ENCODE measurements at places on chromosomes 1 and 21. TPM values are rescaled to one million over a fixed set of nuclear protein-coding genes. Genes with fewer than 3 reads are reported as not detected.
A peak's percentile ranks its signal among the peaks of the same experiment; 100 is the strongest.

DNA sequence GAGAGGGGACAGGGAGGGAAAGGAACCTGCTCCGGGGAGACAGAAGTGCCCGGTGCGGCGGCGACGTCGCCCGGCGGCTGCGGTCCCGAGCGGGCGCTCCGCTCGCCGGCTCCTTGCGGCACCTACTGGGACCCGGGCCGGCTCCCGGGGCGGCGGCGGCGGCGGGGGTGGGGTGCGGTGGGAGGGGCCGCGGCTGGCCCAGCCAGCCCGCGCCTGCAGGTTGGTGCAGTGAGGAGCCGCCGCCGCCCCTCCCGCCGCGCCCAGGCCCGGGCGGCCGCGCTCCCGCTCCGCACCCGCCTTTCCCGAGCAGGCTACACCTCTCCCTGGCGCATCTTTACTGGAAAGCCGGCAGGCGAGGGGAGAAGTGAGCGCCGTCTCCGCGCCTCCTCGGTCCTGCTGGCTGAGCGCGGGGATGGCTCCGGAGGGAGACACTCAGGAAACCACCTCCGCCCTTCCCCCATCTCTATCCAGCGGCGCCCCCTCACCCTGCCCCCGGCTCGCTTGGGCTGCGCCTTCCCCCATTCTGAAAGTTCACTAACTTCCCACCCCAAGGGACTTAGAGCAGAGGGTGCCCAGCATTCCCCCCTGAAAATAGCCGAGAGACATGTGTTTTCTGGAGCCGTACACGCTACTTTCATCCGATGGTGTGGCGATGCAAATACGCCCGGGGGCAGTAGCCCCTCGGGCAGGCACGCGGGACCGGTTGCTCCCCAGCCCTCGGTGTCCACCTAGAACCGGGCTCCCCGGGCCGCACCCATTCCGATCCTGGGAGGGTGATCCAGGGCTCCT, at the start of gene PLD5:
Gene PLD5 (minus strand): TSS at position 127 of the 789 bp plus-strand sequence.
- DNase-seq, result no peak

GRCh38 chr21:39175154-39175553, 8.1 kb downstream of the PSMG1 start:
- DNase-seq, result peak; percentile 40

DNA sequence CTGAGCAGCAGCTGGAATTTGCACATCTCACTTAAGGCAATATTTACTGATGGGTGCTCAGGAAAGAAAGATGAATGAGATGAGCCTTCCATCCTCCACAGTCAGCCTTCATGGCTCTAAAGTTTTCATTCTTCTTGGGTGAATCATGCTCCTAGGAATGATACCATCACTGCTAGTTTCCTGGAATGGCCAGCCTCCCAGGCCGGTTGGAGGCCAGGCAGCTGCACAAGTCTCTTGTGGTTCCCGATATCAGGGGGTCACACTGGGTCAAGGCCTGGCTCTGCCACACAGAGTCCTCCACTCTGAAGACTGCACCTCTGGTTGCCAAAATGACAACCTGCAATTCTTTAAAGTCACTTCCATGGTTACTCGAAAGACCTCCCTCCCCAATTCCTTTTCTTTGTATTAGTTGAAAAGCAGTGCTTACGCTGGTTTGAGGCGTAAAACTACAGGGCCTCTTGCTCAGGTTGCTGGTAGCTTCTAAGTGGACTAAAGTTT, 46.2 kb upstream of the PALMD start:
- no peak for DNase-seq

DNA sequence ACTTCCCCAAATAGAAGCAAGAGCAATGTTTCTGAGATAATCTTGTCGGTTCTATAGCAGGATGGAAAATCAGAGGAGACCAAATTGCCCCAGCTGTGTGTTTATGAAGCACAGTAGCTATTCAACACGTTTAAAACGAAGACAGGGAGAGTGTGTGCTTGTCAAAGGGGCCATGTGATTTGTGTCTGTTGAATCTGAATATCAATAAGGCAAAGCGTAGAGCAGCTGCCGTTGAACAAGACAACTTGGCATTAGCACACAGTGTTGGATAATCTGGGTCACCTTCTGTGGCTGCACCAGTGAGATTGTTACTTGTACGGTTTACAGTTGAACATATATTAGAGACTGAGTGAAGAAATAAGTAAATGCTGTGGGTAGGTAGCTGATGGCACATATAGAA, 1.0 kb downstream of the CRB1 start:
- DNase-seq, result no peak

GRCh38 chr21:46423546-46424038, 35.1 kb upstream of the DIP2A start:
- DNase-seq, result no peak

DNA sequence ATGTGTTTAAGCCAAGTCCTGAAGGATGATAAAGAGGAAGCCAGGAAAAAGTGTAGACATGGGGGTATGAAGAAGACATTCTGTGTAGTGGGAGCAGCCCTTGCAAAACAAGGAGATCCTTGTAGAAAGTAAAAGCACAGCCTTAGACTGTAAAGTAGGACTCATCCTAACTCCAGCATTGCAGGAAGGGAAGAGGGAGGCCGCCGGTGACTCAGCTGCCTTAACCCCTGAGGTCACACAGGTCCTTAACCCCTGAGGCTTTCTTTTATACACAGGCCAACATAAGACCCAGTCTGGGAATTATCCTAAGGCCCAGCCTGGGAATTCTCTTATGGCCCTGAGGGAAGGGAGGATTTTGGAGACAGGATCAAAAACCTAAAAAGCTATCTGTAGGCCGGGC, 18.0 kb downstream of the PGM1 start:
- DNase-seq, result no peak

DNA sequence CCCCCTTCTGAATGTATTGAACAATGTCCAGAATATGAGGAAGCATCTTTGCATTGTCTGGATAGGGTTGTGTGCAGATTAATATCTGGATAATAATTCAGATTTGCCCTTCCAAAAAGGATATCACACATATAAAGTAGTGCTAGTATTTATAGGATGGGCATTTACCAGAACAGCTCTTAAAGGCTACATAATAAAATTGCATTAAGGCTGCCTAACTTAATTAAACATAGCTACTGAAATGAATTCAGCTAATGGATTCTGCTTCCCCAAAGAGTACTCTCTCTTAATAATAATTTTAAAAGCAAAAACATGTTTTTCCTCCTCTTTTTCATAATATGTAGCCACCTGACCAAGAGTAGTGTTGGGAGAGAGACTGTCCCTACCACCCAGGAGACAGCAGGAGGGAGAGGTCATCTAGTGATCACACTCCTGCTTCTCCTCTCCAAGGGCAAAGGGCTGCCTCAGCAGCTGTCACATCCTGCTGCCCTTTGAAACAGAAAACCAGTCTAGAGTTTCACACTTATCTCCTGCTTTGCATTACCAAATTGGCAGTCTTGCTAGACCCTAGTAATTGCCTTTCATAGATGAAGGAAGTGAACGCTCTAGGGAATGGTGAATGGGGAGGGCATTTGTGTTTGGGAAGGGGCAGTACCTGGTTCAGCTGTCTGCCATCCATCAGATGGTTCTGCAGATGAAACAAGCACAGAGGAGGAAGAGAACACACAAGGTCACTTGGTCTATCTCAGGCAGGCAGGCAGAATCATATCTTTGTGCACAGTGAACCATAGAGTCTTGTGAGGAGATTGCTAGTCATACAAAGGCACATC, 29.3 kb upstream of the DDAH1 start:
- no peak for DNase-seq

GRCh38 chr1:10658396-10659066, 137.9 kb downstream of the CASZ1 start:
- DNase-seq, result no peak

The NR1I3 gene
- total RNA-seq, result not detected

The HLX gene
- 0.93 TPM for total RNA-seq

The TACSTD2 gene
- total RNA-seq, result 0.21 TPM

The AMIGO1 gene
- 5.0 TPM for total RNA-seq

The GPR3 gene
- total RNA-seq, result 0.60 TPM

Data from natural killer cell (primary cell).